ENCODE measurements at places on chromosomes 3 and 15.
A peak's percentile ranks its signal among the peaks of the same experiment; 100 is the strongest.

DNA sequence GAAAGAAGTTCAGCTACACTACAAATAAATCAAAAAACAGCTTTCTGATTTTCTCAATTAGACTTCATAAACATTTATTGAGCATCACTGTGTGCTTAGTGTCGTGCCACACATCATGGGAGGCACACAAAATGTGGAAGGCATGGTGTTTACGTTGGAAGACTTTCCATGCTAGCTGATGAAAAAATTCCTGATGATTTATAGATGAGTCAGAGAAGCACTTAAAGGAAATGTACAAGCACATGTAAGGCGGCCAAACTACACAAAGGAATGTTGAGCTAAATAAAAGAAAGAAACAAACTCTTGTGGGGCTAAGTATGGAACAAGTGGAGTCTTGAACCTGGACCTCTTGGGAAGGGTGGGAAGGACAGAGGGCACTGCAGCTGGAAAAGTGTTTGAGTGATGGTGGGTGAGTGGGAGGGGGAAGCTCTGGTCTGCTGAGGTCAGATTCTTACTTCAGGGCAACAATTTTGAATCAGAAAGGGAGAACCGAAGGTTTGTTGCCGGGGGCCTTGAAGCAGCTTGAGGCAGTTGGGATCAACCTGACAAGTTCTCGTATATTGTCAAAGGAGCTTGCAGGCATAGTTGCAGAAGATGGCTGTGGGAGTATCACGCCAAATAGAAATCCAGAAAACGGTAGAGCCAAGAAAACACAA is 66.9 kb downstream of the FOXB1 start:
- no peak for DNase-seq

DNA sequence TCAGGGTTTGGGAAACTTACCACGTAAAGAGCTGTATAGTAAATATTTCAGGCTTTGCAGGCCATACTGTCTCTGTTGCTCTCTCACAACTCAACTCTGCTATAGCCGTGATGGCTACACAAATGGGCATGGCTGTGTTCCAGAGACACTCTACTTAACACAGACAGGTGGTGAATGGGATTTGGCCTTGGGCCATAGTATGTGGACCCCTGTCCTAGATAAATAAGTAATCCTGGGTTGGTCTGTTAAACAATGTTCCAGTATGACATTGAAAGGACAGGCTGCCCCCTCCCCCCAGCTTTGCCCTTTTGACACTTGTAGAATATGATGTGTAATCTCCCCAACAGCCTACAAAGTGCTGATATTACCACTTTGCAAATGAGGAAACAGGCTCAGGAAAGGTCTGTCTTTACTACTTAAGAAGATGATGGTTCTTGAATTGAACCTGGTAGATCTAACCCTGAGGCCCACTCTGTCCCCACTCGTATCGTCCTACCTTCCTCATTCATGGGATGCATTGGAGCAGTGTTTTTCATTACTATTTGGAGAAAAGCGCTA is 38.4 kb downstream of the SLCO3A1 start:
- peak; percentile 31 for DNase-seq

DNA sequence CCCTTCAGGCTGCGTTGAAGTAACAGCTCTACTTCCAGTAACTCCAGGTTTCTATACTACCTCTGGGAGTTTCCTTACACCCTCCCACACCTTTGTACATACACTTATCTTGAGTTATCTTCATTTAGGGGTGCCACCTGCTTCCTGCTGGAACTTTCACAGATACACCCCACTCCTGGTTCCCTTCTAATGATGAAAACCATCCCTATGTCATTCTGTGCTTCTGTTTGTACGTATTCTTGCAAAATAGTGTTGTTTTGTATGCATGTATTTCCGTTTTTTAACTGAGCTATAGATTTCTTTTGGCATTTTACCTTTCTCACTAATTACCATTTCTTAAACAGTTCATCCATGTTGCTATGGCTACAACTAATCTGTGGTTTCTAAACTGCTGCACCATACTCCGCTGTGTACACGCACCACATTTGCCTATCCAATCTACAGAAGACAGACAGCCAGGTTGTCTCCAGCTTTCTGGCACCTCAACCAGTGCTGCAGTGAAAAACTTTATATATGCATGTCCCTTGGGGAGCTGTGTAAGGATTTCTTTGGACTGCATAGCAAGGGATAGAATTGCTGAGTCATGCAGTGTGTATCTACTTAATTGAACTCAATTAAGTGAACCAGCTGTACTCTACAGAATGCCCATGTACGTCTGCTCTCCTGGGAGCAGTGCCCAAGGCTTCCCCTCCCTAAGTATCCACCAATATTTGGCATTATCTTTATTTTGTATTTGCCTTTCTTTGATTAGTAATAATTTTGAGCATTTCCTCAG is 61.4 kb upstream of the ST8SIA2 start:
- no peak for DNase-seq

DNA sequence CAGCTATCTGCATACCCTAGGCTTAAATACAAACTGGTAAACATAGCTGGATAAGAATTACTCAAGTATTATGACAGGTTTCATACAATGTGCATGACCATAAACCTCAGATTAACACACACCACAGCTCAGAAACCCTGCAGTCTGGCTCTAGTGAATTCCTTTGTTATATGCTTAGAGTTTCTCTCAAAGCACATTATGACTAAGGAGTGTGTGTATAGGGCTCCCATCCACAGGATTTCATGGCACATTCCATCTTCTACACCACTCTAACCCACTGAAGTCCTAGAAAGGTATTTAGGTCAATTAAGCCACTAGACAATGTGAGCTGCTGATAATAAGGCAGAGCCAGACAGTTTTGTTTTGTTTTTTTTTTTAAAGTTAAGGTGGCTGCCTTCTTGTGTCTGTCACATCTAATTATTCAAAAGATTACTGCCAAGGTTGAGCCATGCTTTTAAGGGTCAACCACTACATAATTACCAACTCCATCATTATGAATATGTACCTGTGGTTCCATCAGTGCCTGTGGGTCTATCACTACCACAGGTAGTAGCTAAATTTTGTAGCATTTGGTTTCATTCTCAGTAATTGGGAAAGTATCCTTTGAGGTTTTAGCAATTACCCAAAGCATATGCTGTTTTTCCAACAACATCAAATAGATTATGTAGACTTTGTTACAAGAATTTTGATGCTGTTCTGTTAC is 107.0 kb downstream of the ALCAM start:
- no peak for DNase-seq

GRCh38 chr15:84591815-84592214 is 9.0 kb upstream of the ZSCAN2 start:
- DNase-seq = no peak

DNA sequence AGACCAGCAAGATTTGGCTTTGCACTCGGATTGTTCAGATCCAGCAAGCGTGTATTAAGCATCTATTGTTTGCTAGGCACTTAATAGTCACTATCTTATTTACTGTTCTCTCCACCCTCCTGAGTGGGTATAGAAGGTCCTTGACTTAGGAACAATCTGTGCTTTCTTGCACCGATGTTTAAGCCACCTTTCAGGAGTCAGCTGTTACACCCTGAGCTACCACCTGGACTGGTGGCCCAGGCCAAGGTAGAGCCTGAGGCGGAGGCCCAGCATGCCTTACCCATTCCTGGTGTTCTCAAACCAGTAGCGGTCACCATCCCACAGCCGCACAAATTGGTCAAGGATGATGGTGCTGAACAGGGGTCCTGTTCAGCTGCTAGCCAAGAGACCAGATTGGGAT is 10.0 kb downstream of the DUOX1 start:
- DNase-seq = no peak

DNA sequence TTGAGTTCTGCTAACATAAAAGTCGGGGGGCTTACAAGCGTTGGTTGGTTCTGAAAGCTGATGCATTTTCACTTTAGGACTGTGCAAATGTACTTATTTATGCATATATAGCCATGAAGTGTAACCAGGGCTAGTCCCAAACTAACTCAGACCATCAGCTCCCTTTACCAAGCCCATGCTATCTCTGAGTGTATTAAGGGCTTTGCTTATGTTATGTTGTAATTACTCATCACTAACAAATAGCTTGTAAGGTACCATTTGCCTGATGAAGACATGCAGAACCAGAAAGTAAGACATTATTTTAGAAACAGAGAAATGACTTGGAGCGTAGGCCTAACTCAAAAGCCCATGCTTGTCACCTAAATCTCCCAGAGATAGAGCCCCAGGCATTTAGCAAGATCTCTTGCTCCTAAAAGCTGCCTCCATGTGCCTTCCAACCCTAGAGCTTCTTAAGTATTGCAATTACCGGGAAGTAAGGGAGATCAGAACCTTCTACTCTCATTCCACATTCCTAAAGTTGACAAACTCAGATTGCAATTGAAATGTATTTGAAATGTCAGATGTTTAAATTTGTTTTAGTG is 362.9 kb upstream of the RBMS3 start:
- no peak for DNase-seq

DNA sequence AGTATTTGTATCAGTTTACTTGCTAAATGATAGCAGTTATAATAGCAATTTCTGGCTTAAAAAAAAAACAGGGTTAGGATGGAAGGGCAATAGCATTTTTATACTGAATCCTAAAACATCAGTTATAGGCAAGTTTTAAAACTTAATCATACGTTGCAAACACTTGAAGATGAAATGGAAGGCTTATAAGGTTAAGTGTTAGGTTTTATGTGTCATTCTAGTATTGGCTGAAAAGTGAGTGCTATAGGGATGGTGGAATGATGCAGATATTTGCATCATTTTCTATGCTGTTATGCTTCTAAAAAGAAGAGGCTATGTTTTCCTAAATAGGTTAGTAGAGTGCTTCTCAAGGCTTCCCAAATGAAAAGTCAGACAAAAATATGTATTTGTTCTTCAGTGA is 23.3 kb downstream of the ARIH1 start:
- DNase-seq = no peak

DNA sequence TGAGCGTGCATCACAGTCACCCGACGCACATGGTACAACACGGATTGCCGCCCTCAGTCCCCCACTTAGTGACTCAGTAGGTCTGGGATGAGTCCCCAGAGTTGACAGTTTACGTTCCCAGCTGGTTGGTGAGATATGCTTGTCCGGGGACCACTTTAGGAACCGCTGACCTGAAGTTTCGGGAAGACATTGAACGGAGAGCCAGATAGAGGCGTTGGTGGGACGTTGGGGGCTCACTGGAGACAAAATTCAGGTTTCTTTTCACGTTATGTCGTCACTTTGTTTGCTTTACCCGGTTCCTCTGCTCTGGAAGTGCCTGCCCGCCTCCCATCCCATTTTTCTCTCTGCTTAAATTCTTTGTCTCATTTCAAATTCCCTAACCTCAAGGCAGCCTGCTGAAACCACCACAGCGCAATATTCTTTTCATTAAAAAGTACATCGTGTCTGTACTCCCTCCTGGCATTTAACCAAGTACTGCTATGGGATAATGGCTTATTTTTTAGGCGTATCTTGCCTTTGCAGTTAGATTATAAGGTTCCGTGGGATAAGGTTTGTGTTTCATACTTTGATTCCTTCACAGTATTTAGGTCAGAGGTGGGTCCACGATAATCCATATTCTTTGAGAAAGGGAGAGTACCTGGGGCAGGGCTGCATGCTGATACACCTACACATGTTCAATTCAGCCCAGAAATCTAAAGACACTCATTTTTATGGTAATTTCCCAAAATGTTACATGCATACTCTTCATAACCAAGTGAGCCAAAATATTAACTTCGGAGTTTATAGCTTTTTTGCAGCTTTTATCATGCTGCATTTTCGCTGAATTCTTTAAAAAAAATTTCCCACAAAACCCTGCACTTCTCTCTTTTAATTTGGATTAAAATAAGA is 921 bp downstream of the LMLN start:
- DNase-seq = no peak

DNA sequence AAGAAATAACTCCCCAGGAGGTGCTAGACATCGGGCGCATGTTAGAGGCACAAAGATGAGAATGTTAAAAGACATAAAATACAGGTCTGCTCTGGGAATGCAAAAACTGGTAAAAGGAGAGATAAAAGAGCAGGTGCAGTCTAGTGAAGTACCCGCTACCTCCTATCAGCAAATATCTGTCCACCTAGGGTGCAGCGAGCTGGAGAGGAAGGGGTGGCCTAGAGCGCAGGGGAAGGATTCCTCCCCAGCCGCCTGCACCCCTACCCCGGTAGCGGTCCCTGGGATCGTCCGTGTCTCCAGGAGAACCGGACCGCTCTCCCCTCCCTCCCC is 237 bp upstream of the ZNF662 start:
- DNase-seq = peak; percentile 32

- peak; percentile 96 for DNase-seq
These were observed 4.5 kb downstream of the FAM131A start for GRCh38 chr3:184341925-184342324.

- no peak for DNase-seq
These were observed 10.2 kb upstream of the PLXND1 start for GRCh38 chr3:129616713-129617112.

DNA sequence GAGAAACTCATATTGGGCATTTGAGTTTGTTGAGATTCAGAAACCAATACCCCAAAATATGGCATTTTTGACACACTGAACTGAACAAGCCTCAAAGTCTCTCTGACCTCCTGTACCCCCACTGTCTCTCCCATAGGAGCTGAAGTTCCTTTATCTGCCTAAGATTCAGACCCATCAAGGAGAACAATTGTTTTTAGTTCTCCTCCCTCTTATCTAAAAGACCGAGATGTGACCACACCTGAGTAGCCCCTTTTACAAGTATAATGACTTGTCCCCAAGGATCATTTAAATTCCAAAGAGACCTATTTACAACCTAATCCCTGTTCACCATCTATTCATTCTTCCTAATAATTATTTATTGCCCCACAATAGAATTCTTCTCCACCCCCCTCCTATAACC is 122.1 kb upstream of the PLAAT1 start:
- DNase-seq = no peak

DNA sequence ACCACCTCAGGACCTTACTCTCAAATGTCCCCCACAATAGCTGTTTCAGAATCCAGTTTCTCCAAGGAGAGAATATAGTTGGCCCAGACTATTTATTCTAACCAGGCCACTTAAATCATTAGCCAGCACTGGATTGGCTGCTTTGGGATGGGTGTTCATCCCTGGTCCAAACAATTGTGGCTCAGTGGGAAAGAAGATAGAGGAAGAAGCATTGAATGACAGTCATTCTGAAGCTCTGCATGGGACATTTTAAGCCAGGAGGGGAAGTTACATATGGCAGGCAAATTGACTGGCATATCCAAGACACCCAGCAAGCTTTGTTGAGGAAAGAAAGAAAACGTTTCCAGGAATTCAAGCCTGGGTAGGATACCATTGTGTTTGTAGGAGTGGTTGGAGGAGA is 5.6 kb upstream of the DCLK3 start:
- no peak for DNase-seq

- no peak for DNase-seq
These were observed 30.7 kb upstream of the ST3GAL6 start for GRCh38 chr3:98732286-98733052.

GRCh38 chr3:65130782-65131181 is 443.0 kb upstream of the ADAMTS9 start:
- DNase-seq = no peak

GRCh38 chr3:131091768-131092167 is 65.1 kb downstream of the NEK11 start:
- DNase-seq = no peak

GRCh38 chr15:27495963-27496459 is 525.0 kb downstream of the GABRG3 start:
- peak; percentile 64 for DNase-seq
